ENCODE measurements at places on chromosomes 16 and 17.

DNA sequence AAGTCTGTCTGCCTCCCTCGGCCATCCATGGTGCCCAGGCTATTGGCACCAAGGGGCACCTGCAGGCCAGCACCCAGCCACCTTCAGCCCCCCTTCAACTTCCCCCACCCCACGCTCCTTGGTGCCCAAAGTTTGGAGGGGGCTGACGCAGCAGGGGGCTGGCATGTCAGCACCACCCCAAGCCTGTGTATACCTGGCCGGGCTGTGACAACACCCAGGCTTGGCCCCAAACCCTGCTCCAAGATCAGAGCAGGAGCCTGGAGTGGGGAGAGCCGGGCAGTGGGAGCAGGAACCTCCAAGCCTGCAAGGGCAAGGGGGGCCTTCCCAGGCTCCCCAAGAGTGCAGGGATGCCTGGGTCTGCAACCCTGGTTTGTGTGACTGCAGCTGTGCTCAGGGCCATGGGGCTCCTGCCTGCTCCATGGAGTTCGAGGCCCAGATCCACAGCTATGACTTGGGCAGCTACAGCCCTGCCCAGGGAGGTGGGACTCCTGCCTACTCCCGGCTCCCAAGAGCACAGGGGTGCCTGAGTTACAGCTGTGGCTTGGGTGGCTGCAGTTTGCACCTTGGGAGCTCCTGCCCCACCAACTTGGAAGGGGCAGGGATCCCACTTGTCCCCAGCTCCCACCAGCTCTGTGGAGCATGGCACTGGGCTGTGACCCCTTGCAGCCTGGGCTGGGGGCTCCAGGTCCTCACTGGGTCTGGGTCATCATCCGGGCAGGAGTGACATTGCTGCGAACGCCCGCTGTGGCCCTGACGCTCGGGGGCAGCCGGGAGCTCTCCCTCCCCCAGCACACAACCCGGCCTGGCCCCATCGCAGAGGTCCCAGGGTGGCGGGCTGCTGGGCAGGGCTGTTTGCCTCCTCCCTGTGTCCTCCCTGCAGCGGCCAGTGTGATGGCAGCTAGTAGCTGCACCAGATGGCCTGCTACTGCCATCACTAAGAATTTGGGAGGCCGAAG is 175.5 kb upstream of the SDK2 start:
- no peak for DNase-seq

- no peak for DNase-seq
Observed at GRCh38 chr17:59533694-59534093, 31.7 kb upstream of the DHX40 start.

GRCh38 chr17:36944553-36944952 is 4.2 kb upstream of the AATF start:
- no peak for DNase-seq

- DNase-seq, result peak; percentile 53
Observed at GRCh38 chr17:16407911-16408588, 7.3 kb upstream of the TRPV2 start.

DNA sequence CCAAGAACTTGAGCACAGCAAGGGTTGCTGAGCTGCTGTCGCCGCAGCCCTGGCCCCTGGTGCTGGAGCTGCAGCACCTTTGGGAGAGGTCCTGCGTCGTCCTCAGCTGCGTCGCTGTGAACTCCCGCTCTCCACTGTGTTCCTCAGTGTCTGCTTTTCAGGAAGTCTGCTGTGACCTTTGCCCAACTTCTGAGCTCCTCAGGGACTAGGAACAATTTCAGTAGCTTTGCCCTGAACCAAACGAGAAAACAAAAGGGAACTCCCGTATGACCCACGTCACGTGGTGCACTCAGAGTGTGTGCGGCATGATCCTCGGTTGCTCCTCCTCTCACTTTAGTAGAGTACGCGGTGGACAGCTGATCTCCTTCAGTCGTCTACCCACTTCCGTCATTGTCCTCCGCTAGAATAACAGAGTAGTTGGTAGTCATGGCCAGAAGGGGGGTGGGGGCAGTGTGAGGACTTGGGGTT is 44.2 kb downstream of the WDR45B start:
- DNase-seq, result no peak

GRCh38 chr16:53132406-53132805 is 77.6 kb downstream of the CHD9 start:
- DNase-seq, result no peak

DNA sequence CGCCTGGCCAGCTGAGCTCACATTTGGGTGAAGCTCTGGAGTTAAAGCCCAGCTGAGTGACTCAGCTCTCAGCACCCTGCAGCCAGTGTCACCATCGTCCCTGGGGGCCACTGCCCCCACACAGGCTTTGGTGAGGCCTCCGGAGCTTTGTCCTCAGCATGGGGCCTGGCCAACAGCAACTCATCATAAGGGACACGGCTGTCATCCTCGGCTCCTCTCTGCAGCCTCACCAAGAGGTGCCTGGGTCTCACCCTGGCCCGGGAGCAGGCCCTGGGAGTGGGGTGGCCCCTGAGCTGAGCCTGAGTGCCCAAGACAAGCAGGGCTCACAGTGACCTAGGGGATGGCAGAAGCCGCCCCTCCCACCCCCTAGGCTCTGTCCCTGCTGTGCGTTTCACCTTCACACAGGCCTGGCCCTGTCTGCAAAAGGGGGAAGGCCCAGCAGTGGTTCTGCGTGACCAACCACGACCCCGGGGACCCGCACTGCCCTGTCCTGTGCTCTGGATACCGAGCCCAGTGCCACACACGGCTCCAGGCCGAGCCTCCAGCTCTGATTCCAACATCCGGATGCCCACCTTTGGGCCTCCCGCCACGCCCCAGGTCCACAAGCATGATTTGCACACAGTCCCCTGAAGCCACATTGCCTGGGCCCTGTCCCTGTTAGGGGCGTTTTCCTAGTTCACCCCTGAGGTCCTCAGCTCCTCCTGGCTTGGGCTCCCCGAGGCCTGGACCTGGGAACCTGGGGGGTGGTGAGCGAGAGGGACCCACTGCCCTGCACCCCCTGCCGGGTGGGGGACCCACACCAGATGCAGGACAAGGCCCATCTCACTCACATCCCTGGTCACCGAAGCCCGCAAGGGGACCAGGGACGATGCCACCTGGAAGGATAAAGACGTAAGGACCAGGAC is 21.8 kb upstream of the AATK start:
- no peak for DNase-seq

- DNase-seq, result peak; percentile 22
Observed at GRCh38 chr16:1152123-1152638, 725 bp upstream of the CACNA1H start.

GRCh38 chr17:31216031-31216751 is 80.8 kb downstream of the OMG start:
- peak; percentile 34 for DNase-seq

GRCh38 chr17:58303971-58304749 is 23.4 kb upstream of the MPO start:
- DNase-seq, result peak; percentile 19

DNA sequence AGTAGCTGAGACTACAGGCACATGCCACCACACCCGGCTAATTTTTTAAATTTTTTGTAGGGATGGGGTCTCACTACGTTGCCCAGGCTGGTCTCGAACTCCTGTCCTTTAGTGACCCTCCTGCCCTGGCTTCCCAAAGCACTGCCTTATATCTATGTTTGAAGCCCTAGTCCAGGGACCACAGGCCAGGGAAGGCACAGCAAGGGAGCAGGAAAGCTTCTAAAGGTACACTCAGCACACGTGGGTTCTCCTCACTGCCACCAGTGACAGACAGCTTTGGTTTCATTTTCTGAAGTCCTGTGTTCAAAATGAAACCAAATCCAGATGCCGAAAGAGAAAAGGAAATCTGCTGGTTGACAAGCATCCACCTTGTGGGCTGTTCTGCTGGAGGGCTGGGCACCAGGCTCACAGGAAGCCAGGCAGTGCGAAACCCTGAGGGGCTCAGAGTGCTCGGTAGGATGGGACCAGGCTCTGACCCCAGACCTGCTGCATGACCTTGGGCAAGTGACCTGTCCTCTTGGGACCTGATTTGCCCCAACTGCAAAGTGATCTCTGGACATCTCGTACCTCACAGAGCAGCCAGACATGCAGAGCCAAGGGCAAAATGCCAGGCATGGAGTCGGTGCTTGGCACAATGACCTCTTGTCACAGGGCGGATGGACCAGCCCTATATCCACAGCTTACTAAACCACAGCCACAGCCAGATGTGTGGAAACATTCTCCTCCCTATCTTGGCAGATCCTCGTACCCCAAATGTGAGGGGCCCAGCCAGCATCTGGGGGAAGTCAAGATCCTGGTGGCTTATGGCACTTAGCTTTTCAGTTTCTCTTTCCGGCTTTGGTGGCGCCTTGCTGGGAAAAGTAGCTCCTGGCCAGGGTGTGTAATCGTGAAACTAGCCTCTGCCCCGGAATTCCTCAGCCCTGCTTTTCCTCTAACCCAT is 2.8 kb upstream of the SOCS1 start:
- DNase-seq, result no peak

- DNase-seq, result no peak
Observed at GRCh38 chr17:53193044-53193443, 629.7 kb upstream of the KIF2B start.

DNA sequence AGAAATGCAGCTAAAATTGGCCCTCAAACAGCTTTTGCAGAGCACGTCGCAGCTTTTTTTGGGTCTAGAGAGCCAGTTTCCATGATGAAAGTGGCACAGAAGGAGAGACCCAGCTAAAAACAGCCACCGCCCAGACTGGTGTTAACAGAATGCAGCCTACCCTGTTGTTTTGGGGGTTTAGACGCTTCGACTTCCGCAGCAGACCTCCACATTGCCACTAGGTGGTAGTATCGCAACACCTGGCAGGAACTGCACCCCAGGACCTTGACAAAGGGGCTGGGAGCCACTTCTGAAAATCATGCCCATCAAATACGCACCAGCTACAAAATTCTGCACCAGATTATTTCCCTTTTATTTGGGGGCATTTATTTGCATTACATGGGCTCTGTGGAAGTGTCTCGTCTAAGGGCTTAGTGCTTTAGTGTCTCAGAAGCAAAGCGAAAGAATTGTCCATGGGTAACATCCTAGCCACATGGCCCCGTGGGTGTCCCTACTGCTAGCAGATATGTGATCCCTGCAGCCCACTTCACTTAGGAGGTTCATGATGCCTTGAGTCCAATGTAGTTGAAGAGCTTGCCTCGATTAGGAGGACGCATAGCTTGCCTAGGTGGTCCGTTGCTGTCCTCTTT is 167.1 kb downstream of the HAPSTR1 start:
- DNase-seq, result peak; percentile 4

GRCh38 chr17:7982666-7983065 is 19.7 kb upstream of the GUCY2D start:
- no peak for DNase-seq

GRCh38 chr16:7689234-7689633 is 356.6 kb downstream of the RBFOX1 start:
- no peak for DNase-seq

- no peak for DNase-seq
Observed at GRCh38 chr17:80294653-80295052, 34.0 kb downstream of the RNF213 start.

DNA sequence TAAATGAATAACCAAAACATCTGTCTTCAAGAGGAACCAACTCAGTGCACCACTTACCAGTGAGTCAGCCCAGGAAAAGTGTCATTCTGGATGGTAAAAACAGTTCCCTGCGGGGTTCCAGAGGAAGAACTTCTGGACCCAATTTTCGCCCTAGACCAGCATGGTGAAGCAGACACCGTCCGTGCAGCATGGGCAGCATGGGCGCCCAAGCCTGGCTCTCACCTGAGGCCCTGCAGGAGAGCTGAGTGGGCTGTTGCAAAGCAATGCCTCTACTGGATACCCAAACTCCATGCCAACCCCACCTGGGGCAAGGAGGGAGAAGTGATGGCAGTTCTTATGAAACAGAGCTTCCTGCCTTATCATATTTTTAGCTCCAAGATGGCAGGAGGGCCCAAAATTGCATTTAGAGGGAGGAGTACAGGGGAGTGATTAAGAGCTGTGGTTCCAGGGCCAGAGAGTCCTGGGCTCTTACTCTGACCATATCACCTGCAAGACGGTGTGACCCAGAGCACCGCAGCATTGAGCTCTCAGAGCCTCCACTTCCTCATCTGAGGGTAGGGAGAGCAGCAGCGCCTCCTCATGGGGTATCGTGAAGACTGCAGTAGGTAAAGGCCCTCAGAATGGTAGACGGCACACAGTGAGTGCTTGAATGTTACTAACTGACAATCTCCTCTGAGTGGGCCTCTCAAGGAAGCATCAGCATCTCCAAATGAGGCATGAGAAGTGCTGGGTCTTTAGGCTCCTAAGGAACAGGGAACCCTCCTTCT is 16.6 kb upstream of the INPP5K start:
- no peak for DNase-seq

DNA sequence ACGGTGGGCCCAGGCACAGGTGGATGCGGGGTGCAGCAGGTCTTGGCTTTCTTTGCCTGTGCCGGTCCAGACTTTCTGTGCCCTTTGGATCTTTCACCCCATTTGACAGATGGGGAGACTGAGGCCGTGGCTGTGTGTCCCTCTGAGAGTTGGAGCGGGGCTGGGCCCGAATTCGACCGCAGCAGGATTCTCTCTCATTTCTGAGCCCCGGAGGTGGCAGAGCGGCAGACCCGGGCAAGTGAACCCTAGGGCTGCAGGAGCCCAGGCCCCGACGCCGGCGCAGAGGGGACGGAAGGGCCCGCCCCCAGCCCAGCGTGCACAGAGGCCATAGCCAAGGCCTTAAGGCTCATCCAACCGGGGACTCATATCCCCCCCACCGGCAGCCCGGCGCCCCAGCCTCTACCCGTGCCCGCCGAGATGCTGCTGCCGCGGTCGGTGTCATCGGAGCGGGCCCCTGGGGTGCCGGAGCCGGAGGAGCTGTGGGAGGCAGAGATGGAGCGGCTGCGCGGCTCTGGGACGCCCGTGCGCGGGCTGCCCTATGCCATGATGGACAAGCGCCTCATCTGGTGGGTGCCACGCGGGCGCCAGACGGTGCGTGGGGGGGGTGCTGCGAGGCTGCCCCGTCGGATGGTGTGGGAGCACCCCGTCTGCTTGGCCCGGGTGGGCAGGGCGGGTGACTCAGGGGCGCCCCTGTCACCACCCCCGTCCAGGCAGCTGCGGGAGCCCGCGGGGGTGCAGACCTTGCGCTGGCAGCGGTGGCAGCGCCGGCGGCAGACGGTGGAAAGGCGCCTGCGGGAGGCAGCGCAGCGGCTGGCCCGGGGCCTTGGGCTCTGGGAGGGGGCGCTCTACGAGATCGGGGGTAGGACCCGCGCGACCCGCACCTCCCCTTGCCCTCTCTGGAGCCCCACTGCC is 857 bp downstream of the TMC8 start:
- DNase-seq, result no peak

GRCh38 chr16:73298562-73298961 is 250.6 kb upstream of the ZFHX3 start:
- no peak for DNase-seq

DNA sequence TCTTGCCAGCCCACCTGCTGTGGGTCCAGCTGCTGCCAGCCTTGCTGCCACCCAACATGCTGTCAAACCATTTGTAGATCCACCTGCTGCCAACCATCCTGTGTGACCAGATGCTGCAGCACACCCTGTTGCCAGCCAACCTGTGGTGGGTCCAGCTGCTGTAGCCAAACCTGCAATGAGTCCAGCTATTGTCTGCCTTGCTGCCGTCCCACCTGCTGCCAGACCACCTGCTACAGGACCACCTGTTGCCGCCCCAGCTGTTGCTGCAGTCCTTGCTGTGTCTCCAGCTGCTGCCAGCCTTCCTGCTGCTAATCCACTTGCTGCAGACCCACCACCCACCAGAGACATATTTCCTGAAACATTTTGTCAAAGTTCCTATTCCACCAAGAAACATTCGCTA is 641 bp downstream of the KRTAP9-1 start:
- DNase-seq, result no peak

GRCh38 chr16:67435758-67436164 is 4.8 kb downstream of the HSD11B2 start:
- no peak for DNase-seq

- no peak for DNase-seq
Observed at GRCh38 chr16:25751230-25751835, 59.6 kb downstream of the HS3ST4 start.

- DNase-seq, result no peak
Observed at GRCh38 chr16:78748220-78748929, 648.9 kb downstream of the WWOX start.
